ENCODE measurements at places on chromosomes 11 and 22.

- DNase-seq: peak; percentile 36
These were observed 1.8 kb downstream of the ADSL start for GRCh38 chr22:40348025-40348658.

DNA sequence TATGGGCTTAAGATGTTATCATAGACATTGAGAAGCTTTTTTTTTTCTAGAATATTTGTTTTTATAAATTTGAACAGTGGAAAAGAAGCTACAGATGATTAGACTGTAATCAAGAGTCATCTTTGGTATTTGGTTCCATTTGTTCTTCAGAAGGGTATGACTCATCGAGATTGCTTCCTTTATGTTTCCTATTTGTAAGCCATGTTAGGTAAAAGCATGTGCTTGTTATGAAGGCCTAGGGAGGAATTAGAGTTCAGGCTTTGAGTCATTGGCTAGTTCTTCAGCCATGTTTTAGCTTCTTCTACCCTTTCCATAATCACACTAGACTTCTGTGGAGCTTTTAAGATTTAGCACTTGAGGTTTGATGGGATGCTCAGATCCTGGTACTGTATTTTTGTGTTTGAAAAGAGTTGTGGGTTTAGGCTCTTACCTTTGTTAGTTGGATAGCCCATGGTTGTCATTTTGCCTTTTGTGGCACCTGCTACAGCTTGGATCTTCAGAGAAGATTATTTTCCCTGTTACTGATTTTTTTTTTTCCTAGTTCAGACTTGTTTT is 44.3 kb downstream of the POLD3 start:
- peak; percentile 82 for DNase-seq

DNA sequence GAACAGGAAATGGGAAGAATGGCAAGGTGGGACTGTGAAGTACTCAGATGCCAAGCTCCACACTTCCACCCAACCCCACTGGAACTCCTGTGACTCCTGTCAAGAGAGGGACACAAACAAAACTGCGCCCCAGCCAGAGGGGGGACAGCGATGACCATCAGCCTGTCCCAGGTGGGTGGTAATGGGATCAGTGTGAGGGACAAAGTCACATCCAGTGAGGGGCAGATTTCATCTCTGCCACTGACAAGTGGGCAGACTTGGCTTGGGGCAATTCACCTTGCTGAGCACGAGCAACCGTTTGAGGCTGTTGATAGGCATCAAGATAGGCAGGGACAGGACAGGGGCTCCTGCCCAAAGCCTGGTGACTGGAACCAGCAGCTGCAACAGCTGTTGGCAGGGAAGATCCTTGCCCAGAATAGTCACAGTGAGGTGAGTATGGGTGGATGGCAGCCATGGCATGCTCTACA is 105.4 kb upstream of the PITPNB start:
- DNase-seq: no peak

DNA sequence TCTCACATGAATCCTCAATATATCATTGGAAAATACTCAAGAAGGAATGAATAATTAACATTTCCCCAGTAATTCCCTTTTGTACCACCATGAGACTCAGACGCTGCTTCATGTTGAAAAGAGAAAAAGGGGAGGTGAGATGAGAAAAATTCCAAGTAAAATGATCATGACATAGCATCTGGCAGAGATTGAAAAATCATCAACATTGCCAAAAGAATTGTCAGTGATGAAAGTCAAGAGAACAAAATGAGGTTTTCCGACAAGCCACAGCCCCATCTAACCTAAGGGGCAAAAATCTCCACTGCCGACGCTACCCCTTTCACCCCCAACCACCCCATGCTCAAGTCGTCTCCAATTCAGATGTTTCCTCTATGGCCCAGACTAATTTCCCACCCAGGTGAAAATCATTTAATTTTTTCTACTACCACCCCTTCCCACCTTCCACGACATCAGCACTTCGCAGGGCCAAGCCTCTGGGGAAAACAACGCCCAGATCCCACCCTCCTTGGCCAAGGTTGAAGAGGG is 1.2 kb downstream of the RAB6A start:
- no peak for DNase-seq

GRCh38 chr11:76739798-76740197 is 43.4 kb upstream of the TSKU start:
- DNase-seq: no peak

DNA sequence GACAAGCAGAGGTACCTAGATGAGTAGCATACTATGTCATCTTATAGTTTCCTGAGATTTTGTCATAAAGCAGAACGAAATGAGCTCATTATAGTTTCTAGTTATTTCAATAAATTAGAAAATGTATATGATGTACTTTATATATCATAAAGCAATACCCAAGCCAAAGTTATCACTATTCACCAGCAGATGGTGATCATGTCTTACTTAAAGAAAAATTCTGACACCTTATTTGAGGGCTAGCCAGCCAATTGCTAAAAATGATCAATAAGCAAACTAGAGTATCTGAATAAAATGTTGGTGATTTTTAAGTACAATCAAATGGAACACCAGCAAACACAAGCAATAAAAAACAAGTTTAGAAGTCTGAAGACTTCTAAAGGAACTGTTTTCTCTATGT is 44.1 kb downstream of the RSF1 start:
- DNase-seq: no peak

DNA sequence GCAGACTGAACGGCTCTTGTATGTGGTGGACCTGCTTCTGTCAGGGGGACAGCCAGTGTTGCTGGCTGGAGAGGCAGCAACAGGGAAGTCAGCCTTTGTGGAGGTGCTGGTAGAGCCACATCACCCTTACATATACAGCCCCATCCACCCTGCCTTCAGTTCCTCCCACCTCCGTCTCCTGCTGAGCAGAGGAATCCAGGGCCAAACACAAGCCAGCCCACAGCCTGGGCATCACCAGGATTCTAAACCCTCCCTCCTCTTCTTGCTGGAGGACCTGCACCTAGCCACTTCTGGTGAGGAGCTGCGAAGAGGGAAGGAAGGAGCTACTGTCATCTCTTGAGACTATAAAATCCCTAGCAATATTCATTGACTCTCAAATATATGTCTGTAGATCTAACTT is 51.6 kb downstream of the DNHD1 start:
- no peak for DNase-seq

DNA sequence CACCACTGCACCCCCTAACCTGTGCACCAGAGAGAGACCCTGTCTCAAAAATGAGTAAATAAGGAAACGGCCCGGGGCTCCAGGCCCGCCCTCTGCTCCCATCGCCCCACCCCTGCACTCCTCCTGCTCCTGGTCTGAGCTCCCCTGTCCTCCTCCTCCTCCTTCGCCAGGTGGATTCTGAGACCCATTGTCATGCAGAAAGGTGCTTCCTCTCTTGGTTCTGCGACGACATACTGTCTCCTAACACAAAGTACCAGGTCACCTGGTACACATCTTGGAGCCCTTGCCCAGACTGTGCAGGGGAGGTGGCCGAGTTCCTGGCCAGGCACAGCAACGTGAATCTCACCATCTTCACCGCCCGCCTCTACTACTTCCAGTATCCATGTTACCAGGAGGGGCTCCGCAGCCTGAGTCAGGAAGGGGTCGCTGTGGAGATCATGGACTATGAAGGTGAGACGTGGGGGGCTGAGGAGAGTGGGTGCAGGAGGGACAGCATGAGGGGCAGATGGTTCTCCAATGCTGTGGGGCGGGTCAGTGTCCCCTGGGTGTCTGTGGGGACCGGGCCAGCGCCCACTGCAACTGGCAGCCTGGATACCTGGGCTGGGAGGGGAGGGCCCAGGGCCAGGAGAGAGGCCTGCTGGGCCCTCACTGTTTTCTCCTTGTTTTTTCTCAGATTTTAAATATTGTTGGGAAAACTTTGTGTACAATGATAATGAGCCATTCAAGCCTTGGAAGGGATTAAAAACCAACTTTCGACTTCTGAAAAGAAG is 3.1 kb upstream of the APOBEC3D start:
- DNase-seq: no peak

- no peak for DNase-seq
These were observed 19.3 kb upstream of the SYT7 start for GRCh38 chr11:61599968-61600710.

All from mammary epithelial cell (primary cell).